Amniotic epithelial cell (primary cell): ENCODE measurements at places on chromosomes 5 and 9.

GRCh38 chr9:10071579-10071978, 541.2 kb downstream of the PTPRD start:
- DNase-seq = no peak

DNA sequence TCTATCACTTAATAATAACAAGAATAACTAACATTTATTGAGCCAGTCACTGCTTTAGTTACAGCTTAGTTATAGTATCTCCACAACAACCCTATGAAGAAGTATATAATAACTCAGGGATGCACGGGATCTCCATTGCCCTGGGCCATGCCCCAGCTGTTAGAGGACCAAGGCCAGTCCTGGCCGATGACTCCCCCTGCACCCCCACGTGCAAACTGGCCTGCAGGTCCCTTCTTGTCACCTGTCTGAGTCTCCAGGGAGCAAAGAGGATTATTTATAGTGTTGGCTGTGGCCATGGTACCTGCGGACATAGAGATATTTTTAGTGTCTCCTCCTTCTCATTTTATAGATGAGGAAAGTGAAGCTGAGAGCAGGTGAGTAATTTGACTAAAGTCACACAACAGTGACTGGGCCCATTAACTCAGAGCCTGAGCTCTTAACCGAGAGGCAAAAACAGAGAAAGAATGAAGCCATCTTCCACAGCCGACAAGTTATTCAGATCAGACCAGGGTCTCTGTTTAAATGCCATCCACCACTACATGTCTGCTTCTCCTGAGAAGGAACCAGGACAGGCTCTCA, 94.4 kb downstream of the TMEM215 start:
- no peak for DNase-seq

DNA sequence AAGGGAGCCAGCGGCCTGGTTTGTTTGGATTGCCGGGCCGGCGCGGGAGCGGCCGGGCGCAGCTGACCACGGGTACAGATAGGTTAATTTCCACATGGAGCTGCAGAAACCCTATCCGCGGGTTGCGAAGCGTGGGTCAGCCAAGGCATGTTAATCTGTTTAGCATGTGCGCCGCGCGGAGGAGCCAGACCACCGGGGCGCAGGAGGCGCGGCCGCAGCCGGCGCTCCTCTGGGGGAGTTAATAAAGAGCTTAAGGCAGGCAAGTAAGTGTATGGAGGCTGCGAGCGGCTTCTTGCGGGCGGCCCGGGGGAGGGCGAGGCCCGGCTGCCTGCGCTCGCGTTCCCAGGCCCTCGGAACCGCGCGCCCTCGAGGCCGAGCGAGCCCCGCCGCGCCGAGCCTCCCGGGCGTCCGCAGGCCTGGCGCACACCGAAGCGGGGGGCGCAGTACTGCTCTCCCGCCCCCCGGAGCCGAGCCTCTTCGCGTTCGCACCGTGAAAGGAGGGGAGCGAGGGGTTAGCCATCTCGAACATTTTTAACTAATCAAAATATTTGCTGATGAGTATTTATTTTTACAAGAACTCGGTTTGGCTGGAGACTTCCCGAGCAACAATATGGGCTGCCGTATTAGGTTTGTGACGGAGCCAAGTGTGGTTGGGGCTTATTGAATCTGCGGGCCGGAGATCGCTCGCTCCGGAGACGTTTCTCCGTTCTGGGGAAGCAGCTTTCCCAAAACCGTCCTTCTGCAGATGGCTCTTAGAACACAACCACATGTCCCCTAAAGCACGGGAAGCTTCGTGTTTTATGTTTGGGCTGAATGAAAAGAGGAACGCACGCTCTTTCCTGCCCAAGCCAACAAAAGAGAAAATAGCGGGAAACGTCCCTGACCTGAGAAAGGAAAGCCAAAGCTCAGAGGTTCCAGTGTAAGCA, 28.8 kb downstream of the FOXD1 start:
- peak; percentile 89 for DNase-seq

GRCh38 chr5:124631874-124632550, 114.4 kb downstream of the ZNF608 start:
- no peak for DNase-seq

DNA sequence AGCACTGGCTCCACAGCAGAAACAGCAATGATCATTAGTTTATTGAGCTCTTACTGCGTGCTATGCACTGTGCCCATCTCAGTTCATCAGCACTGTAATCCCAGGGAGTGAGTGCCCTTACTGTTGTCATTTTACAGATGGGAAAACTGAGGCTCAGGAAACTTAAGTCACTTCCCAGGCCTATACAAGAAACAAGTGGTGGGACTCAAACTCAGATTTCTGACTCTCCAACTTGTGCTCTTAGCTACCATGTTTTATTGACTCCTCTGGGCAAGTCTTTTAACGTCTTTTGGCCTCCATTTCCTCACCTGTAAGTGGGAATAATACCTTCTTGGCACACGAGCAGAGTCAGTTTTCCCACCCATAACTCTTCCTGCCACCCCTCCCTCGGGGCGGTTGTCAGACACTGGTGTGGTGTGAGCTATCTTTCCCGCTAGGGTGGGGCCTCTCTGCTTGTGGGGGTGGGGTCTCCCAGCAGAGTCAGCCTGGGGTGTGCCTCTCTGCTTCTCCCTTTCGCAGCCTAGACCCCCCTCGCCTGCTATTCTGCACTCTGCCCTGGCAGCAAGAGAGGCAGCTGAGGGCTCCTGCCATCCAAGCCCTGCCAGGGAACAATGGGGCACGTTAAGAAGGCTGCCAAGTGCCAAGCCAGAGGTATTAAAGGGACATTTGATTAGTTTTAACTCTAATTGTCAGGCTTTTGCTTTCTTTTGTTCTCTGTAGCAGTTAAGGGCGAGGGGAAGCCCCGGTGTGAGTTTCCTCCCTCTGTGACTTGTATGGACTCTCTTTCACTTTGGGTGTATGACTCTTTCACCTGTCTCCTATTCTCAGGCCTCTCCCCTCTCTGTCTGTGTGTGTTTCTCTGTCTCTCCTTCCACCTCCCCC, 12.1 kb downstream of the GALNT10 start:
- no peak for DNase-seq

DNA sequence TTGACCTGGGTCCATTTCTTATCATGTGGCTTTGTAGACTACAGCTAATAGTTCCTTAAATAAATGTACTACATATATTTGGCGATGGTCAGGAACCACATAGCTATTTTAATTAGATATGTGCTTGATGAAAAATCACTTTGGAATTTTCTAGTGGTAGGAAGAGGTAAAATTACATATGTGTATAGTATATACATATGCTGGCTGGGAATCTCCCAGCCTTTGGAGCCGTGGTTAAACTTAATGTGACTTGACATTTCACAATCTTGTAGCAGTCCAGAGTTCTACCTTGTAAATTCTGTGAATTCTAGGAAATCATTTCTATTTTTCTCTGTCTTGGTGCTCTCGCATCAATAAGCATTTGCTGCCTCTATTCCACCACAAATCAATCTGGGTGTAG, 565.0 kb downstream of the DMRTA1 start:
- DNase-seq = no peak

DNA sequence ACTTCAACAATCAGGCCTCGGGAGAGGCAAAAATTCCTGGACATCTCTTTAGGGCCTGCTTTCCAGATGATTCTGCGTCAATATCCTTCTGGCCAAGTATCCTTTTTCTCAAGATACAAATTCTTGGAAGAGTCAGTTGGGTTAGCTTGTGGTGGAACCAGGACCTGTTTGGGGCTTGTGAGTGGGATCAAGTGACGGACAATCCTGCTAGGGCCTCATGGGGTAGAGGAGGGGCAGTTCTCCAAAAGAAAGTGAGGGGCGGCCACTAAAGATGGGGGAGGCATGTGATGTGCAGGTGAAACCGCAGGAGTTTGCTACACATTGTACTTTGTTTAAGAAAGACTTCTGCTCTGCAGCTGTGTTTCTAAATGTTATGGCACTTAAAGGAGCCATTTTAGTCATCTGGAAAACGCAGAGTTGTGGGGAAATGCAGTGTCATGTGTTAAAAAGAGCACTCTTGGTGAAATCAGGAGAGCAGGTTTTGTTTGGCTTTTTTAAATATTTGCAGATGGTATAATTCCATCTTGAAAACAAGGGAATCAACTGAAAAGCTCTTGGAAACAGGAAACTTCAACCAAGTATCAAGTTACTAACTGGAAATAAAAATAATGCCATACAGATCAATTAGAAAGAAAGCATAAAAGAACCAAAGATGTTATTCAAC, 27.4 kb upstream of the GSN start:
- DNase-seq = no peak

- peak; percentile 55 for DNase-seq
Observed at GRCh38 chr9:70073193-70073592, 29.5 kb downstream of the MAMDC2 start.

DNA sequence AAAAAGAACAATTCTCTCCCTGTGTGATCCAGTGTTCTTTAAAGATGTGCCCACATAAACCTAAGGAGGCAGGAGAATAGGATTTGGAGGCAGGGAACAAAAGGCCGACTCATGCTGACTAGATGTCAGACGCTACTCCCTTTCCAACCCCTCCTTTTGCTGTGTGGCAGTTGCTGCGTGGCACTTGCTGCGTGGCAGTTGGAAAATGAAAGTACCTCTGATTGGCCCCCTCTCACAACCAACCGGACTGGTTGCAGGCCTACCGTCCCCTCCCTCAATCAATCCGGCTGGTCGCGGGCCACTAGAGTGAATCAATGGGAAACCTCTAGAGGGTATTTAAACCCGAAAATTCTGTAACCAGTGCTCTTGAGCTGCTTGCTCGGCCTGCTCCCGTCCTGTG, 551.0 kb downstream of the KIF4B start:
- DNase-seq = no peak

DNA sequence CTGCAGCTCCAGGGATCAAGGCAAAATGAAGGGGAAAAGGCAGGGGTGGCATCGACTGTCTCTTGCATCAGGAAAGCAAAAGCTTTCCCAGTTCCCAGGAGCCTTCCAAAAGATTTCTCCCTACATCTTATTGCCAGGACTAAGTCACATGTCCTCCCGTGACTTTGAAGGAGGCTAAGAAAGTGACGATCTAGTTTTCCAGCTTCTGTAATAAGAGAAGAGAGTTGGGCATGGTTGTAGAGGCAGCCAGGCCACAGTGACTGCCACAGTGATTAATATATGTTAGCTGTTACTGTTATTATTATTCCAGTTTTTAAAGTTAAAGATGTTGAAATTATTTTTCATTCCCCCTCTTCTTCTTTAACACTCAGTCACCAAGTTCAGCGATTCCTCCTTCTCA, 77.1 kb downstream of the RMI1 start:
- DNase-seq = no peak

DNA sequence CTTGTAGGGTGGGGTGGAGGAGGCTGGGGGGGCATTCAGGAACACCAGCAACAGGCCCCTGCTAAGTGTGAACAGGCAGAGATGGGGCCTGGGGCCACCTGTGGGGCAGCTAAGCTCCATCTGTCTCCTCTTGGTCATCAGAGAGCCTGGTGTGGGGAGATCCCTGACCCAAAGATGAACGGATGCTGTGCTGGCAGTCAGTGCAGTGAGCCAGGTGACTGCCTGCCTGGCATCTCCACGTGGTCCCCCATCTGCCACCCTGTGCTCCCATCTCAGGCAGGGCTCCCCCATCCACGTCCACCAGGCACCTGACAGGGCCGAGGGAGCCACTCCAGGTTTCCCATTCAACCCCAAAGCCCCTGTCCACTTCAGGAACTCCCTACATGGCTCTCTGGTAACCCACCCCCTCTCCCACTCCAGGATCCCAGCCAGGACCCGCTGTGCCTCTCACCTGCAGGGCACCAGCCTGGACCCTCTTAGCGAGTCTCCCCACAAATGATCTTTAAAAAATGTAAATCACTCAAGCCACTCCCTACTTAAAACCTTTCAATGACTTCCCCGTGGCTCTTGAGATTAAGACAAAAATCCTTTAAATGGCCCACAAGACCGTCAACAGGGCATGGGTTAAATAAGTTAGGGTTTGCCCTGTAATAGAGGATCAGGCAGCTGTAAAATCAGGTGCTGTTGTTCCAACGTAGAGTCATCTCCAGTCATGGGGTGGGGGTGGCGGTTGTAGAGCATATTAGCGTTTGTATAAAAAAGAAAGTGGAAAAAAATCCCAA, 60.8 kb downstream of the LMX1B start:
- DNase-seq = no peak

DNA sequence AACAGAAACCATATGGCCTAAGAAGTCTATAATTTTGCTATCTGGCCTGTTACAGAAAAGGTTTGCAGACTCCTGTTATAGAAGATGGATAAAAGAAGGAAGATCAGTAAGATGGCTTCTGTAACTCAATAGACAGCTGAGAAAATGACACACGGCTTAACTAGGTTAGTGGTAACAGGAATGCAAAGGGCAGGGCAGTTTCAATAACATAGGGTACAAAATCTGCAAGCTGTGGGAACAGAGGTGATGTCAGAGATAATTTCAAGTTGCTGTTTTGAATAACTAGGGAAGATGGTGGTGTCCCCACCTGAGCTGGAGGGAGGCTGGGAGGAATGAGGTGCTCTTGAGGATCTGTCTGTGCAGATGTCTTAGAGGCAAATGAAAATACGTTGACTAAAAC, 106.5 kb downstream of the GLIS3 start:
- no peak for DNase-seq

DNA sequence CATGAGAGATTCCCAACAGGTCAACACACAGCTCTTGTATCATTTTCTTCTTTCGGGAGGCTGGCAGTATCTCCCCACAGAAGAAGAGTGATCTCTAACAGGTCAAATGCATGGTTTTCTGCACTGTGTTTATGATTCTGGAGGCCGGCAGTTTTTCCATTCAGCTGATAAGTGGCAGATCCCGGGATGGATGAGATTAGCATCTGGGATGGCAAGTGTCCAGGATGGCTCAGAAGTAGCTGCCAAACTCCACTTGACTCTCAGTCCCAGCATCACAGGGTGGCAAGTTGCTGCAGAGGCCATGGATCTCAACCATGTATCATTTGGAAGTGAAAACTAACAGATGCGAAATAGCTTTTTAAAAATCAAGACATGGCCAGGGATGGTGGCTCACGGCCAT, 97.8 kb upstream of the SLC44A1 start:
- DNase-seq = no peak

GRCh38 chr5:59837071-59837470, 56.5 kb downstream of the PDE4D start:
- DNase-seq = peak; percentile 52

DNA sequence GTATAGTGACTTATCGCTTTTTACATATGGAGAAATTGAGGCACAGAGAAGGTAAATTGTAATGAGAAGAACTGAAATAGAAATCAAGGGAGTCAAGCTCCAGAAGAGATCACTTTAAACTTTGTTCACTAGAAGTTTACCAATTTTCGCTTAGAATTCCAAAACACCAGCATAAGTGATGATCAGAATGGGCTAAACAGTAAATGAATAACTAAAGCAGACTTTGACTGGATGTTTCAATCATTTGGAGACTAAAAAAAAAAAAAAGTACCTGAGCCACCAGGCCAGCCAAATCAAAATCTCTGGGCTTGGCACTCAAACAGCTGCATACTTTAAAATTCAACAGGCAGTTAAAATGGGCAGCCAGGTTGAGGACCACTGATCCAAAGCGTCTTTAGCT, 38.2 kb upstream of the FYB1 start:
- DNase-seq = no peak

- DNase-seq = peak; percentile 61
Observed at GRCh38 chr5:94745786-94746730, 127.6 kb downstream of the SLF1 start.

DNA sequence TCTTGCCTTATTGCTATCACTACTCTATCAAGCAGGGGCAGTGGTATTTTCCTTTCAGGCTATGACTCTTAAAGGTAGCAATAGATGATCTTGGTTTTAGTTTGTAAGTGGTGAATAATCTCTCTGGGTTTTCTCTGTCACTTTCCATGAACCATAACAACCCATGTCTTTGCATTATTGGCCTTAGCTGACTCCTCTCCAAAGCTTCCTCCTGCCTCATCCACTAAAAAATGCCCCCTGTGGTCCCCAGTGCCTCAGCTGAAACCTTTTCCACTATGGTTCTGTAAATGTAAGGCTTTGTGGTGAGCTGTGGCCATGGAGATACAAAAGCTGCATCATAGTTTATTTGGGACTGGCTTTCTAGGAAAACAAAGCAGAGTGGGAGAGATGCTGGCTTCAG, 128.8 kb downstream of the GPBP1 start:
- no peak for DNase-seq
